ENCODE measurements at places on chromosomes 16 and 17.

DNA sequence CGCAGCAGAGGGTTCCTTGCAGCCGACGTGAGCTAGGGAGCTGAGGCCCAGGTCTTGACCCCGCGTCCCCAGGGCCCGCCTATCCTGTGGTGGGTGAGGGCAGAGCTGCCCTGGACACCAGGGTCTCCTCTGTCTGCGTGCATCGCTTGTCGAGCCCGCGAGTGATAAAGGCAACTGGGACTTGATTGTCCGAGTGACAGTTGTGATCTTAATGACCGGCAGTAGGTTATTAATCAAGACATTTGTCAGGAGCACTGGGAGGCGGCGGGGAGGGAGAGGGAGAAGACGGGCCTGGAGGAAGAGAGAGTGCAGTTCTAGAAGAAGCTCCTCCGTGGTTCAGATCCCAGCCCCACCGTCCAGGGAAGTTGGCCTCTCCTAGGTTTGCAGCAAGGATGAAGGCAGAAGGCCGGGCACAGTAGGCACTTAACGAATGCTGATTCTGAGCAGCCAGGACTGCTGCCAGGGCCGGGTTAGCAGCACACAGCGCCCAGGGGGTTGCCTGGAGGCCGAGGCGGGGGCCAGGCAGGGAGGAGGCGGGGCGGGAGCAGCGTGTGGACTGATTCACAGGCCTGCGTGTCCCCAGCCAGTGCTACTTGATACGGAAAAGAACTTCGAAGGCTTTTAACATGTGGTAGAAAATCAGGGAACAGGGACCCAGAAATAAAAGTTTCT lies 11.3 kb upstream of the GSE1 start:
- DNase-seq = no peak

GRCh38 chr16:3401719-3402397 lies 843 bp downstream of the ZNF174 start:
- no peak for DNase-seq

DNA sequence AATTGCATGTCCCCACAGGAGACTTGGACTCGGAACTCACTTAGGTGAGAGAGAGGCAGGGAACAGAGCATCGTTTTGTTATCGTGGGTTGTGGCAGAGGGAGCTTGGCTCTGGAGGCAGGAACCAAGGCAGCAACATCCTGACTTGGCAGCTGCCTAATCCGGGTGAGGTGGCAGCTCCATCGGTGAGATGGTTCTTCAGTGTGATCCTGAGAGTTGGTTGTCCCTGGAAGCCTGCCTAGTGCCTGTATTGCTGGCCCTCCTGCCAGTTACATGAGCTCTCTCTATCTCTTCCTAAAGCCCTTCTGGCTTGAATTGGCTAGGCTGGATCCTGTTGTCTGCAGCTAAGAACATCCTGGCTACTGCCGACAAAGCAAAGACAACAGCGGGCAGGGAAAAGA lies 19.9 kb upstream of the SEC14L1 start:
- no peak for DNase-seq

GRCh38 chr16:82583422-82583821 lies 43.3 kb upstream of the CDH13 start:
- no peak for DNase-seq

- no peak for DNase-seq
Measured at GRCh38 chr16:2897110-2897509, 14.1 kb downstream of the FLYWCH2 start.

GRCh38 chr17:48718227-48718760 lies 4.0 kb downstream of the PRAC1 start:
- DNase-seq = no peak

- no peak for DNase-seq
Measured at GRCh38 chr17:74639704-74640151, 16.2 kb upstream of the CD300E start.

DNA sequence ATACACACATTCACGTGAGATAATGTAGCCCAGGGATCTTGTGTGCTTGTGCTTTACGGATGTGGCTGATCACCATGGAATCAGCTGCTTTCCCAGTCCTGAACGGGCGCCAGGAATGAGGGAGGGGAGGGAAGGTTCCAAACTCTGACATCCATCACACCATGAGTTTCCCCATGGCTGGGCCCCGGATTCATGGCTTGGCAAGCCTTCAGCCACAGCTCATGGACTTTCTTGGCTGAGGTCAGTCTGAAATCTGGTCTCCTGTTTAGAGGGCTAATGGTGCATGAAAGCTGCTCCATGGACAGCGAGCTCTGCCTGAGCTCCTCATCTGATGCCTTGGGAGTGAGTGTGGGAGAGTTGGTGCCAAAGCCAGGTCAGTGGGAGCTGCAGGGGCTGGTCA lies 767.6 kb upstream of the EEF2KMT start:
- no peak for DNase-seq

DNA sequence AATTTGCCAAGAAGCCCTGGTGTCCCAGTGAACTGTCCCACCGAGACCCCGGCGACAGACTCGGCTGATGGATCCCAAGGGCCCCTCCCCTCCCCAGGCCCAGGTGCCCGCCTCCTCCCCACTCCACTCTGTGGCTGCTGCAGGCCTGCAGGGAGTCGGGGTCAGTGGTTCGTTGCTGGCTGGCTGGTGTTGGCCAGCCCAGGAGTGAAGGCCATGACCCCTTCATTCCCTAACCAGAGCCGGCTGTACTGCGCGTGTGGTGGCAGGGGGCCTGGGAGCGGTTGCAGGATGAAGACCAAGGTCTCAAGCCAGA lies 9.2 kb upstream of the TBX2 start:
- no peak for DNase-seq

GRCh38 chr17:48561884-48562810 lies 16.0 kb downstream of the HOXB4 start:
- DNase-seq = no peak

GRCh38 chr17:11495613-11496012 lies 102.7 kb upstream of the DNAH9 start:
- no peak for DNase-seq

- no peak for DNase-seq
Measured at GRCh38 chr17:73278465-73279453, 17.1 kb upstream of the CPSF4L start.

DNA sequence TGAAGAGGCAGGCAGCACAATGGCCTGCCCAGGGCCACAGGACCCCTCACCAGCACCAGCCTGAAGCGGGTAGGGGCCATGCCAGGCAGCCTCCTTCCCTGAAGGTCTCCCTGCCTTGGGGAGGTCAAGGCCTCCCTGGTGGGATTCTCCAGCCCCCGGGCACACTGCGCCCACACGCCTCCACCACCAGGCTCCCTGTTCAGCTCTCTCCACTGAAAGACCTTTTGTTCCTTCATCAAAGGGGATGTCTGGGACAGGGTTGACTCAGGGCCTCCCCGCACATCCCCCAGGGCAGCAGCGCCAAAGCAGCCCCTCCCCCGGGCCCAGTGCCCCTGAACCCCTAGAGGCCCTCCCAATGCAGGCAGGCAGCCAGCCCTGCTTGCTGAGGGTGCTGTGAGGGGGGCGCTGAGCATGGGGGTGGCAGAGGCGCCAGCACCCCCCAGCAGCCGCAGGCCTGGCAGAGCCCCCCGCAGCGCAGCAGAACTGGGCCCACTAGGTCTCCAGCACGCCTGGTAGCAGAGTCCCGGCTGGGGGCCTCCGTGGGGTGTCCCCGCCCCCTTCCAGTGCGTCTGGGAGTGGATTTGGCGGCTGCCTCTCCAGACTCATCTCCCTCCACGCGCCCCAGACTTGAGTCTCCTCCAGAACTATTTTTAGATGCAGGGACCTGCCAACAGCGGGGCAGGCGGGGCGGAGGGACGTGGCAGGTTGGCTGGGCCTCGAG lies 13.1 kb downstream of the BCAR1 start:
- no peak for DNase-seq

- no peak for DNase-seq
Measured at GRCh38 chr16:349211-349610, 3.3 kb downstream of the AXIN1 start.
